ENCODE measurements at places on chromosomes 16 and 17.
A peak's percentile ranks its signal among the peaks of the same experiment; 100 is the strongest.

DNA sequence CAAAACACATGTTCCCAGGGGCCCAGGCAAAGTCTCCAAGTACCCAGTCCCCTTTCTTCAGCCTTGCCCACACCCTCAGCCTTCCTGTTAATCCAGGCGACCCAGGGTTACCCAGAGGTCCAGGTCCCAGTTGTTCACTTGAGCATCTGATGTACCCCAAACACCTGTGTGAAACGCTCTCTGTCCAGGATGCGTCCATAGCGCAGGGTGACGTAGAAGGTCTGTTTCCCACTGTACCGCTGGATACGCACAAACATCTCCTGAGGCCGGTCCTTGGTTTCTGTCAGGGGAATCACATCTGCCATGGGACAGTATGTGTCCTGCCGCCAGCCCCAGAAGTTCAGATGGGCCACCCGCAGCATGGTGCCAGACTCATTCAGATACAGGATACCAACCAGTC lies 1.6 kb downstream of the TMEM186 start:
- no peak for DNase-seq

DNA sequence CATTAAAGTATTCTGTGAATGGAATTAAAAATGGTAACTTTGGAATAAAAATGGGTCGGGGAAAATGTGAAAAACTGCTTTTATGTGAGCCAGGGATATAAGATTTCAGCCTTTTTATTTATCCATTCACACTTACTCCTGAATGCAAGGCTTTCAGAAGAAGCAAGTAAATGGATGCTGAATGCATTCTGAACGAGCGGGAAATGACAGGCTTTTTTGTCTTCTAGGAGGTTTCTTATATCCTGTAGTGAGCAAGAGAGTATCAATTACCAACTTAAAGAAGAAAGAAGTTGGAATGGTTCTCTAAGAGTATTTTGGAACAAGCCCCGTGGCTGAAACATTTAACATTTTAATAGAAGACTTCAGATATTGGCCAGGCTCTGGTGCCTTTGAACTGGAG lies 36.0 kb downstream of the NUP93 start:
- DNase-seq: no peak

DNA sequence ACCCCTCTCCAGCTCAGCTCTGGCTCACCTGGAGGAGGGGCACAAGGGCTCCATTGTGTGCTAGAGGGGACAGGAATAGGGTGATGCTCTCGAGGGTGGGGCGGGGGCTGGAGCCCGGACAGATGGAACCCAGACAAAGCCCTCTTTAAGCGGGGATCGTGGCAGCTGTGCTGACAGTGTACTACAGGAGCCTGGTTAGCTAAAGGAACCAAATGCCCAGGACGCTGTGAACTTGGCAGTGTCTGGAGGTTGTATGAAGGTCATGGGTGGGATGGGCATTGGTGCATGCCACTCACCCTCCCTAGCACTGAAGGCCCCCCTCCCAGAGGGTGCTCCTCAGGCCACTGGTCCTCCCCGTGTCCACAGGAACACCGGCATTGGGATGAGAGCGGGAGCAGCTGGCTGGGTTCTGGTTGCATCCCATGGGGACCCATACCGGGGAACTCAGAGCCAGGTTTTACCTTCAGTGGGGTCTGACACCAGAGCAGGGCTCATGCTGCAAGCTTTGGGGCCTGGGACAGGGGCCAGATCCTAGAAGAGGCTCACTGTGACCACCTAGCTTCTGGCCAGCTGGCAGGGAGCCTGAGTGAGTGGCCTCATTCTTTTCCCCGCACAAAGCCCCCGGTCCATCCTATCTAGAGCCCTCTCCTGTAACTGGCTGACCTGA lies 11.9 kb downstream of the KIF19 start:
- DNase-seq: no peak

GRCh38 chr17:37422971-37423625 lies 16.4 kb downstream of the TADA2A start:
- DNase-seq: no peak

- DNase-seq: no peak
Measured at GRCh38 chr17:10888858-10889257, 51.0 kb upstream of the PIRT start.

GRCh38 chr17:29138971-29139691 lies 41.1 kb downstream of the MYO18A start:
- DNase-seq: no peak

- DNase-seq: no peak
Measured at GRCh38 chr16:49485663-49486062, 112.1 kb downstream of the C16orf78 start.

DNA sequence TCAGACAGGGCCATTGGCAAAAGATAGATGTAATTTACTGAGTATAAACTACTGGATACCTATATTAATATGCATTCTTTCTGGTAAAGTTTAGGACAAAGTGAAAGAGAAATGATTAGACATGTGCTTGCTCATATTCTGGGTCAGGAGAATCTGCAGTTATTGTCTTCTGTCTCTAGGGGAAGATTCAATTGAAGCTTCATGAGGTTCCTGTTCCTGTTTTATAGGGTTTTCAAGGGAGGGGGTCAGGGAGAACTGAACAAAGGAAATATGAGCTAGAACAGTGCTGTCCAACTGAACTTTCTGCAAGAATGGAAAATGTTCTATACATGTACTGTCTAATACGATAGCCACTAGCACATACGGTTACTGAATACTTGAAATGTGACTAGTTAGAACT lies 59.3 kb upstream of the CORO6 start:
- DNase-seq: no peak

DNA sequence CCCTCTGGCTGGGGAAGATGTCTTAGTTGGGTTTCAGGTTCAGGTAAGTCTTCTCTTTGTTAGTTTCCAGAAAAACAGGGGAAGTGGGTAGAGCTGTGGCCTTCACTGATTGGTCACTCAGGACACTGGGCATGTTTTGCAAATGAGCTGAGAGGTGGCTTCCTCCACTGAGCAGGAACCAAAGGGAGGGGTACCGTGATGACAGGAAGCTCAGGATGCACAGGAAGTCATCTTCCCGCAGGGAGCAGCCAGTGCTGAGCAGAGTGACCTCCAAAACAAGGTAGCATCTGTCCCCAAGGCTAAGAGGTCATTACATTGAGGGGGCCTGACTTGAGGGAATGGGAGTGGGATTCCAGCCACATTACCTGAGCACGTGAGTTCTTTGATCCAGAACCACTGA lies 5.6 kb downstream of the NT5C start:
- DNase-seq: no peak

GRCh38 chr16:7017006-7017662 lies 315.5 kb upstream of the RBFOX1 start:
- DNase-seq: no peak

- no peak for DNase-seq
Measured at GRCh38 chr16:70687671-70688245, 1.9 kb upstream of the MTSS2 start.

- no peak for DNase-seq
Measured at GRCh38 chr16:29831490-29831889, 11.2 kb downstream of the MVP start.

GRCh38 chr16:16005721-16006120 lies 56.3 kb downstream of the ABCC1 start:
- no peak for DNase-seq

DNA sequence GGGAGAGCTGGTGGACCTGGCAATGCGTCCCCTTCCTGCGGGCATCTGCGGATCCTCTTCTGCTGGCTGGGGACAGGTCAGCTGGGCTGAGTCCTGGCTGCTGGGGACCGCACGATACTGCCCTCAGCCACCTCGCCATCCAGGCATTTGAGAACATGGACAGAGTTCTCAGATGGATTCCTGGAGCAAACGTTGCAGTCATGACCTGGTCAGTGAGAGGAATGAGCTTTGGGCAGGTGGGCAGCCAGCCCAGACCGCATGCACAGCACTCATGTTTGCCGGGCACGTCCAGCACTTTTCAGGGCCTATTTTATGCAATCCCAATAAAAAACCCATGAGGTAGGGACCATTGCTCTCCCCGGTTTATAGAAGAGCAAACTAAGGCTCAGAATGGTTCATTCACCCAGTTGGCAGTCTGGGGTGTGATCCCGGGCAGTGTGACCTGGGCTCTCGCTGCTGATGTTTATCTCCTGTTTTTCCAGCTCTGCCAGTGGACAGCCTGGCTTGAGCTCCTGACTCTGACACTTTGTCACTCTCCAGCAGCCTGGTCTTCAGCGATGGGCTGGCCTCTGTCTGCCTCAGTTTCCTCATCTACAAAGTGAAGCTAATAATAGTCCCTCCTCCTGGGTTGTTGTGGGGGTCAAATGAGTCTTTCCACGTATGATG lies 294.7 kb downstream of the IRF8 start:
- DNase-seq: no peak

DNA sequence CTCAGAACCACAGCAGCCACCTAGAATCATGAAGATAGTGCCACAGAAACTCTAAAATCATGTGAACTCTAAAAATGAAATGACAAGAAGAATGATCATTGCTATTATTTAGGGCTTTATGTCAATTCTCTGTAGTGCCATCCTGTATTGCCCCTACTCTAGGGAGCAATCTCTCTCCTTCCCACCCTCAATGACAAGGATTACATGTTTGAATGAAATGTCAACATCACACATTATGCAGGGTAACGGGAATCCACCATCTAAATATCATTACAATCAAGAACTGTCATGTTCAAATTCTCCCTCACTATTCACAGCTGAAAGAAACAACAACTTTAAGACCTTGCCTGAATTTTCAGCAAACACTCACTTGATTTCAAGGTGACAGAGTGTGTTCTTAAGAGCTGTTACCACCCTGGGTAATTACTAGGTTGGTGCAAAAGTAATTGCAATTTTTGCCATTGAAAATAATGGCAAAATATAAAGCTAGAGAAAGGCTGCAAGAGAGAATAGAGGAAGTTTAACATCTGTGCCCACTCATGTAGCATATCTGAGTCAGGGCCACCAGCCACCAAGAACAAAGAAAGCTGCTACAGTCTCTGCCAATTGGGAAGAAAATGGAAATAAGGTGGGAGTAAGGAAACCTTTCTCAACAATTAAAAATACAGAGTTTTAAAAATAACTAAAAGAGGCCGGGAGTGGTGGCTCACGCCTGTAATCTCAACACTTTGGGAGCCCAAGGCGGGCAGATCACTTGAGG lies 112.8 kb upstream of the PSMD7 start:
- DNase-seq: no peak

- no peak for DNase-seq
Measured at GRCh38 chr16:61892531-61892930, 143.7 kb downstream of the CDH8 start.

DNA sequence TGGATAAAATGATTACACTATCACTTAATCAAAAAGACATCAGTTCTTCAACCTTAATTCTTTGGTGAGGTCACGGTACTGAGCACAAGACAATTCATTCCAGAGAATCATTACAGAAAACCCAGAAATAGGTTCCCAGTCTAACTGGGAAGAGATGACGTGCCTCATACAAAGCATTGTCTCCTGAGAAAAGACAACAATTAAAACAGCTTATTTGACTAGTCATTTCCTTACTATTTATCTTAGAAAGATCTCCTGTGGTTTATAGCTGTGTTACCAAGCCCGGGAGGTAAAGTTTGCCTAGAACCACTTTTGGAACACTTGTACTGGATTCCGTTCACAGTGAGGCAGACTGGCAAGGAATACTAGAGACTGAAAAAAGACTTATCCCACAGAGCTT lies 5.1 kb downstream of the PHF12 start:
- no peak for DNase-seq

- no peak for DNase-seq
Measured at GRCh38 chr17:57877803-57878377, 28.0 kb upstream of the MRPS23 start.

GRCh38 chr17:8935191-8935590 lies 30.3 kb downstream of the PIK3R5 start:
- peak; percentile 69 for DNase-seq

DNA sequence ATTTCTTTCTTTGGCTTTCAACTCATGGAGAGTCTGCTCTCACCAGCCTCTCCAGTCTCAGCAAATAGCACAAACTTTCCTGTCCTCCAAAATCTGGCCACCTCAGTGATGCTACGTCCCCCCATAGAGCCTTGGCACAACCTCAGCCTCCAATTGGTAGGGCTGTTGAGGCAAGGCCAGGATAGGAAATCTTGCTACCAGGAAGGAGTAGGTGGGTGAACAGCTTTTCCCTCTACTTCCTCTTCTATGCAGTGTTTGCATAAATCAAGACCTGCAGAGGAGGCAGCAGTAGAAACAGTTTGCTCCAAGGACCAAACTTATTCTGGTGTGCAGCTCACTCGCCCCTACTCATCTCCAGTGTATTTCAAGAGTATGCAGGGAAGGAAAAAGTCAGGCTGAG lies 701 bp upstream of the DPEP2 start:
- DNase-seq: no peak

GRCh38 chr17:66422186-66422585 lies 119.8 kb downstream of the PRKCA start:
- no peak for DNase-seq

DNA sequence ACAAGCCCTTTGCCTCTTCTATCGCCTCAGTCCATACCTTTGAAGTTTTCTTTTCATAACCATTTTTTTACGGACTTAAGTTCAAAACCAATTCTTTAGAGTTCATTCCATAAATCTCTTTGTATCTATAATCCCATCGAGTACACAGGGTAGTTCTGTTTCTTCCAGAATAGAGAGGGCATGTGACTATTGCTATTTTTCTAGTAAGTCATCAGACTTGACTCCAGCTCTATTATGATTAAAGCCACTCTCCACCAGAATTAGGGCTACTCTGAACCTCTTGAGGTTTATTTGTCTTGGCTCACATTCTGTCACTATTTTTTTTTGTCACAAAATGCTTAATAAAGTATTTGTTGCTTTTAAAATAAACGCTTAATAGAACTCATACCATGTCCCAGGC lies 191.9 kb upstream of the AXIN2 start:
- DNase-seq: no peak

- DNase-seq: no peak
Measured at GRCh38 chr16:70152578-70153302, 20.8 kb upstream of the CLEC18C start.

DNA sequence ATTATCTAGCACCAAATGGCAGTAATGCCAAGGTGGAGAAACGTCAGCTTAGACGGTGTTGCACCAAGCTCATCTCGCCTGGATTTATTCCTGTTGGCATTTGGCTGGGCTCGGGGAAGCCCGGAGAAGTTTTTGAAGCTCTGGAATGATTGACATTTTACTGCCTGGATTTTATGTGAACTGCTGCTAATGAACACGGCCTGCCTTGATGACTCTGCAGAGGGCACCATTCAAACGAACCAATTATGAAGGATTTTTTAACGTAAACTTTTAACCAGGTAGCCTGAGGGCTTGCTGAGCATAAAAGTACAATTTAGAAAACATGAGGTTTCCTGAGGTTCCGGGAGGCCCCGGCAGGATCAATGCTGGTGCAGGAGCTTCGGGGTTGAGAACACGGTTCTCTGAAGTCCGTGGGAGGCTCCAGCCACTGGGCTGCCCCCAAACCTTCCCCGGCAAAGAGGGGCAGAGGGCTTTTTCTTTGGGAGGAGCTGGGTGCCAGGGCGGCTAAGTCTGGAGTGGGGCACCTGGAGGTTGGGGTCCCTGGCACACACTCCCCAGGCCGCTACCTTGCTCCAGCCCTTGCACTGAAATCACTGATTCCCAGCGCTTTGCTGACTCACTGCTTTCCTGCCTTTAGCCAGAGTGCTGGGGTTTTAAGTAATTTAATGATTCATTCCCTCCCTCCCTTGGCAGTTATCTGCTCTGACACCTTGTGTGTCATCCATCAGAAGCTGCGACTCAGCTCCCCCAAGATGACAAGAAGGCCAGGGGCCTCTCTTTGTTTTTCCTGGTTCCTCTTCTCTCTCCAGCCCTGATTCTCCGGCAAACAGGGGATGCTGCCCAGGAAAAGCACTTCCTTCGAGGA lies 161.2 kb upstream of the IRX3 start:
- DNase-seq: no peak

- no peak for DNase-seq
Measured at GRCh38 chr16:66205287-66206231, 160.9 kb upstream of the CDH5 start.

GRCh38 chr17:79515646-79516571 lies 94.9 kb downstream of the RBFOX3 start:
- DNase-seq: no peak

All from activated CD4-positive, alpha-beta T cell treated with anti-CD3 and anti-CD28 coated beads, Interleukin-2, amount 50 U/mL, for 24 hours (primary cell).